ENCODE measurements at places on chromosomes 11 and 22.
A peak's percentile ranks its signal among the peaks of the same experiment; 100 is the strongest.

- no peak for DNase-seq
Observed at GRCh38 chr11:132770829-132771530, 761.3 kb downstream of the OPCML start.

GRCh38 chr22:37823134-37823985, at the start of gene GALR3:
TSS of gene GALR3 (plus strand) at chr22:37823382. CDS start at chr22:37823407, 25 bp downstream.
- no peak for DNase-seq

DNA sequence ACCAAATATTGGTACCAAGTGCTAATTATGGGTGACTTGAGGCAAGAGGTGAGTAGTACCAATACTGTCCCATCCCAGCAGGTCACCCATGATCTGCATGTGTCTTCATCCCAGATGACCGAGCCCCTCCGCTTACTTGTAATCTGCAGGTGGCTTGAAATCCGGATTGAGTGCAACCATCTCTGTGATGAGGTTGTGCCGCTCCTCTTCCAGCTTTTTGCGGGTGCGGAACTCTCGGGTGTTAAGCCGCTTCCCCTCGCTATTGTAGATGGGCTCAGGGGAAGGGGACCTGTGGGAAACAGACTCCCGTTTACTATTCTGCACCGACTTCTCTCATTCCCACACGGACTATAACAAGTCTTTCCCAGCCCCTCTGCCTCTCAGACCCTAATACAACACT, 8.2 kb downstream of the SF1 start:
- peak; percentile 21 for DNase-seq

GRCh38 chr22:27370269-27370668, 431.3 kb downstream of the MN1 start:
- no peak for DNase-seq

DNA sequence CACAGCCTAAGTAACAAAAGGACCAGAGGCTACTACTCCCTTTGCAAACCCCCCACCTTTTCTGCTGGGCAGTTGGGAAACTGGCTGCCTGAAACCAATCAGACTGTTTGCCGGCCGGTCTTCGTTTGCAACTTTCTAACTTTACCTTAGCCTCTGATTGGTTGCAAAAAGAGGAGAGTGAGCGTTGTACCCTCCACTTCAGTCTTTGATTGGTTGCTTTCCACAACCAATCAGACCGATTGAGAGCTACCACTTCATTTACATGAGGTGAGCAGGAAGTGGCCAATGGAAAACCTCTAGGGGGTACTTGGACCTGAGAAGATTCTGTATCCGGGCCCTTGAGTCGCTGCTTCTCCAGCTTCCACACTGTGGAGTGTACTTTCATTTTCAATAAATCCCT, 18.8 kb upstream of the CLNS1A start:
- no peak for DNase-seq

GRCh38 chr11:68763181-68763721, 11.9 kb upstream of the TESMIN start:
- no peak for DNase-seq

DNA sequence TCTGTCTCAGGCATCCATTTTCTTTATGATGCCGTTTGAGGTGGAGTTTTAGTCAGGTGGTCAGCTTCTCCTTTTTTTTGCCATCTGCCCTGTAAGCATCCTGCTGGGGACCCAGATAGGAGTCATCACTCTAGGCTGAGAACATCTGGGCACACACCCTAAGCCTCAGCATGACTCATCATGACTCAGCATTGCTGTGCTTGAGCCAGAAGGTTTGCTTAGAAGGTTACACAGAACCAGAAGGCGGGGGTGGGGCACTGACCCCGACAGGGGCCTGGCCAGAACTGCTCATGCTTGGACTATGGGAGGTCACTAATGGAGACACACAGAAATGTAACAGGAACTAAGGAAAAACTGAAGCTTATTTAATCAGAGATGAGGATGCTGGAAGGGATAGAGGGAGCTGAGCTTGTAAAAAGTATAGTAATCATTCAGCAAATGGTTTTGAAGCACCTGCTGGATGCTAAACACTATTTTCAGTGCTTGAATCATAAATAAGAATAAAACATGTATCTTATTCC, 10.9 kb upstream of the HBE1 start:
- no peak for DNase-seq
